ENCODE measurements at places on chromosomes 3 and 15.

- DNase-seq = no peak
Measured at GRCh38 chr3:79866162-79866561, 98.4 kb upstream of the ROBO1 start.

DNA sequence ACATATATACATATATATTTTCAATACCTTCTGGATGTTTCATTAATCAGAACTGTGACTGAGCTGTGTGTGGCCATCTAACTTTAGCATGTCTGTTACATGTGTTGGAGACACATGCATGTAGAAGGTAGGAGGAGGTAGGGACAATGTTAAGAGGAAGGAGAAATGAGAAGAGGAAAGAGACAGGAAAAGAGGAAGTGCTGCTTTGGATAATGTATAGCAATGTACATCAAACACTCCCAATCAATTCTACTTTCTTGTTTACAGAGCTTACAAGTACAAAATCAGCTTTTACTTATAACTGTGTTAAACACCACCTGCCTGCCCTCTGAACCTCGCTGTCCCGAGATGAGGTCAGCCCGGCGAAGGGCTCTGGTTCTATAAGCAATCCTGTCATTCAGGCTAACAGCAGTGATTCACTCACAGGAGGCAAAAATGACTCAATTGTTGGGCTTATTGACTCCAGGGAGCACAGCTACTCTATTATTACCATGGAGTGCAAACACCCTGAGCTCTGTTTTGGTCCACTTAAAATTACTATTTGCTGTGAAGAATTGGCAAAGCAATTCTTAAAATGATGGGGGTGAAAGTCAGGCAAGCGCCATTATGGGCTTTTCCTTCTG is 188.9 kb downstream of the MEIS2 start:
- DNase-seq = no peak

DNA sequence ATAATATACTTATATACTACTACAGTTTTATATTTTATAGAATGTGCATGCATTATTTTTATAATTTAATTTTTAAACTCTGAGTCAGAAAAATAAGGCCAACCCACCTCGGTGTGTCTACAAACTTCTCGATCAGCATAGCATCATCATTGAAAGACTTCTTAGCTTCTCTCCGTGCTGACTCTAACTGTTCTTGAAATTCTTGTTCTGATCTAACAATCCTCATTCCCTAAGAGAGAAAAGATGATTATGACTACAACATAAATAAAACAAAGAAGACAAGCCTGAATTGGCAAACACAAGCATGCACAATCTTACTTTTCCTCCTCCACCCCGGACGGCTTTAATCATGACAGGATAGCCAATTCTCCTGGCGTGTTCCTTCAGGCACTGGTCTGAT is 28.4 kb downstream of the MCCC1 start:
- DNase-seq = no peak

GRCh38 chr3:158909870-158910269 is 108.0 kb downstream of the MFSD1 start:
- DNase-seq = no peak

GRCh38 chr3:164377466-164377865 is 700.8 kb downstream of the SI start:
- no peak for DNase-seq

DNA sequence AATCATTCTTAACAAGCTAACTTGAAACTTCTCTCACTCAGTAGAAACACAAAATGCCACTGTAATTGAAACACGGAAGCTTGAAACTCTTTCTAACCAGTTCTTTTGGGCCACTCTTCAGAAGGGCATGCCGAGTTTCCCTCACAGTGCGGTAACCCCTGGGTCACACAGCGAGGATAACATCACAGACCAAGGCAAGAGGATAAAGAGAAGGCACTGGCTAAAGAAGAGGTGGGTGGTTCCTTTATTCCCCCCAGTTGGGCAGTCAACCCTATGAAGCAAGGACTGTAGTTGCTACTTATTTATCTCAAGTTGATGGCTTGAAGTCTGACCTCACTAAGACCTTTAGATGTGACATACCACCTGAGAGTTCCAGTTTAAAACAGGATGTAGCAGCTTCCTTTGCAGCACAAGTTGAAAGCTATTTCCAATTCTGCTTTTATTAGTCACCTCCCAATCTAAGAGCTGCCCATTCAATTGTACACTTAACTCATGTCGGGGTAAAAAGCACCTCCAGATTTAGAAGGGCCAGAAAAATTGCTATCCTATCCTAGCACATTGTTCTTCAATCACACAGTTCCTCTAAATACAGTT is 272.4 kb downstream of the TIGIT start:
- DNase-seq = no peak

GRCh38 chr3:131260525-131260924 is 121.0 kb upstream of the NUDT16 start:
- no peak for DNase-seq

DNA sequence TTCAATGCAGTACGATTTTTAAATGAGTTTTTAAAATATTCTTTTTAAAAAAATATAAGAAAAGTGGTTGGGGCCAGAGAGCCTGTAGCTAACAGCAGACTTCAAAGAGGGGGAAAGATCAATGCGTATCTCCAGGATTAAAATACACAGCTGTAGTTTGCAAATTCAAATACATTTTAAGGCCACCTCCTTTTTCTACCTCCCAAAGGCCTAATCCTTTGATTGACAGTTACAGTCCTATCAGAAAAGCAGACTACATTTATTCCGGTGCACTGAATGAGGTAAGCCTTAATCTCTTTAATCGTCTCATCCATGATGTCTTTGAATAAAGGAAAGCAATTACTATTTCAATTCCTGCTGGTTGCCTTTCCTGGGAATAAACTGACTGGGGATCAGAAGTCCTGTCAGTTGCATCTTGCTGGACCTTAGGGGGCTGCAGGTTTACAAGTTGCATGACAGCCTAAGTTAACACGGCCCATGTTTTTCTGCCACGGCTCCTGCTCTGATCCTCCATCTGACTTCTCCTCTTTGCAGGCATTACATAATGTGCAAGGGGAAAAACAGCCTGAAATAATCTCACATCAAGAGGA is 51.7 kb downstream of the CADPS start:
- no peak for DNase-seq

DNA sequence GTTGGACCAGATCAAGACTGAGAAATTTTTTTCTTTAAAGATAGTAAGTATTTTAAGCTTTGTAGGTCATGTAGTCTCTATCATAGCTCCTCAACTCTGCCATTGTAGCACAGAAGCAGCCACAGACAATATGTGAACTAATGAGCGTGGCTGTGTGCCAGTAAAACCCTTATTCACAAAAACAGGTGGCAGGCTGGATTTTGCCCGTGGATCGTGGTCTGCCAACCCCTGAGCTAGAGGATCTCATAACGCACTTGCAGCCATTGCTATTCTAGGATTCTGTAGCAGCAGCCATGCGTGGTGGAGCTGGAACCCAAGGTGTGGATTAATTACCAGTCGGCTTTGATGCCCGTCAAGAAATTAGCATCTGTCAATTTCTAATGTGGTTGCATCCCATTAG is 68.7 kb upstream of the PLXNA1 start:
- no peak for DNase-seq

- no peak for DNase-seq
Measured at GRCh38 chr15:88395241-88395640, 71.9 kb downstream of the MRPL46 start.

- no peak for DNase-seq
Measured at GRCh38 chr3:25783661-25784512, 644 bp upstream of the NGLY1 start.

- no peak for DNase-seq
Measured at GRCh38 chr15:90817117-90818057, 51.0 kb upstream of the FURIN start.

DNA sequence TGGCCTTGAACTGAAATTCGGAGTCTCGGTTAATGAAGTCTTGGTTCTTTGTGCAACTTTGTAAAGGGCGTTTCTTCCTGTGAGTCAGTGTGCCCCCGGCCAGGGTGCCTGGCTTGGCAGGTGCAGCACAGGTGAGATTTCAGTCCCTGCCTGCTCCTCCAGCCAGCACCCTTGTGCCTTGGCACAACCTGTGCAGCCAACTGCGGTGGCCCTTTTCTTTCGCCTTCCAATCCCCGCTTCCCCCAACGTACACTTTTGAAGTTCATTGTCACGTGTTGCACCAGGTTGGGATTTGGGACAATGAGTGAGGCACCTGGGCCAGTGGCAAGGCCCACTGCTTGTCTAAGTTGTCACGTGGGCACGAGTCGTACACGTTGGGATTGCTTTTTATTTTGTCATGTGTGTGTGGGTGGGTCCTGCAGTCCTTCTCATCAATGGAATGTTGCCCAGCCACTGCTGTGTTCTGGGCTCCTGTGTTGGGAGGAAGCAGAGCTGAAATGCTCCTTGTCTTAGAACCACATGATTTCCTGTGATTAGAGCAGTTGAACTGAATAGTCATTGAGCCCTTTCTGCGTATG is 242.9 kb upstream of the BHLHE40 start:
- DNase-seq = no peak

DNA sequence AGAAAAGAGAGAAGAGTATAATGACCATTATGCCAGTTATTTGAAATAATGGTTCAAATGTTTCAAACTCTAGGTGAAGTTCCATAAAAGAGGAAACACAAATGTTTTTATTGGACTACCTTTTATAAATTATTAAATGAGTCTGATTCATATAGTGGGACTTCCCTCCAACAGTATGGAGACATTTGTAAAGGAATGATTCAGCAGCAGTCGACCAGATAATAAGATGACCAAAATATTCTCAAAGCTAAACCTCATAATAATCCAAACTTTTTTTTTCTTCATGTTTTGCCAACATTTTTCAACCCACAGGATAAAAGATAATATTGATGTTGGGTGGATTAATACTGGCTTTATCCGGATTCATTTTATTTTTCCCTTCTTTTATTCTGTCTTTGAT is 18.8 kb downstream of the TIPARP start:
- no peak for DNase-seq

DNA sequence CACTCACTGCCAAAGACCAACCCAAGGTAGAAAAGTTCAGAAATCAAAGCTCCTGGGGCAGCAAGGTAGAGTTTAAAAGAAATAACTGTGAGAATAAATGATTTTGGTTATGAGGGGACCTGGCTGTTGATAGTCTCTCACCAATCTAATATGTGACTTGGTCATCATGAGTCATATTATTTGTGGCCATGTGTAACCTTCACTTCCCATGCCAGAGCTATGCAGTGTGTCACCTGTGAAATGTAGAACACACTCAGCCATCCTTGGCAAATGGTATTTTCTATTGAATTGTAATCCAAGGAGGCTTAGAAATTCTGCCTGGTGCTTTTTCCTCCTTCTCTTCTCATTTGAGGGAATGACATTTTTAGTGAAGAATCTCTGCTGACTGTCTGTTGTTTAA is 184.2 kb upstream of the STAC start:
- no peak for DNase-seq

DNA sequence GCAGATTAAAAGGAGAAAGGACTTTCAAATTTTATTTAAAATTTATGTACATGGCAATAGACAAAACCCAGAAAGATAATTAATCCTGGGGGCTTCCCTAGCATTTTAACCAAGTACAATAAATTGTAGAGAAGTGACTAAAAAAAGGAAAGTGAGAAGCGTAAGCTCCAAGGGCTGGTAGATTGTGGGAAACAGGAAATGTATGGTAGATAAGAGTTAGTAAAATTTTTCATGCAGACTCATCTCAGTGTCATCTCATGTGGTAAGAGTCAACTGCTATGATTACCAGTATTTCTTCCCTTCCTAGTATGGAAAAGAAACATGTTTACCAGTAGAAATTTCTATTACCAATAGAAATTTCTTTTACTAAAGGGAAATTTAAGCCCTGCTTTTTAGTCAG is 464.3 kb upstream of the AGTR1 start:
- no peak for DNase-seq

DNA sequence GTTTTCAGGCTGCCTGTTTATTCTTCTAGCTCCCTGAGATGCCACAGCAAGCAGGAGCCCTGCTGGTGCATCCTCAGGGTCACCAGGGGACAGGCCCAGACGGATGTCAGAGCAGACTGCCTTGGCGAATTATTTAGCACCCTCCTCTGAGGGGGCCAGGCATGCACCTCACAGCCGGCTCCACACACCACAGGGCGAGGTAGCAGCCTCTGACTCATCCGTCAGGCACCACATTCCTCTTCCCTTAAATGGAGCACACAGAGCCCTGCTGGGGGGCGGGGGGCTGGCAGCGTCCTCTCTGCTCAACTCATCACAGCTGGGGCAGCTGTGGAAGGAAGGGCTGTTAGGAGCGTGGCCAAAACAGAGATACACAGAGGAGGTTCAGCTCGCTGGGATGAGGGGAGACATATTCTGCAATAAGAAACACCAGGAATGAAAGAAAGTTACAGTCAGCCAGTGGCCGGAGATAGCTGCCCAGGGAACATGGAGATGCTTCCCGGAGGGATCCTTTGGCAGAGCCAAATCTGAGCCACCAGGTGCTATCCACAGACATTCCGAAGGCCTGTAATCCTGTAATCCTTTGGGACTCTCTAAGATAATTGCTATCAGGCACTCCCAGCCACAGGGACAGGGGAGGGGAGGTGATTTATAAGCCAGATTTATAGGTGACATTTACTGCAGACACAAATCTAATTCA is 13.9 kb upstream of the PRICKLE2 start:
- no peak for DNase-seq
